ENCODE measurements at places on chromosomes 12 and 14.

- no peak for DNase-seq
Measured at GRCh38 chr12:43835656-43836474, at the start of gene TMEM117. Gene TMEM117, plus strand, starts transcription at chr12:43836081.

DNA sequence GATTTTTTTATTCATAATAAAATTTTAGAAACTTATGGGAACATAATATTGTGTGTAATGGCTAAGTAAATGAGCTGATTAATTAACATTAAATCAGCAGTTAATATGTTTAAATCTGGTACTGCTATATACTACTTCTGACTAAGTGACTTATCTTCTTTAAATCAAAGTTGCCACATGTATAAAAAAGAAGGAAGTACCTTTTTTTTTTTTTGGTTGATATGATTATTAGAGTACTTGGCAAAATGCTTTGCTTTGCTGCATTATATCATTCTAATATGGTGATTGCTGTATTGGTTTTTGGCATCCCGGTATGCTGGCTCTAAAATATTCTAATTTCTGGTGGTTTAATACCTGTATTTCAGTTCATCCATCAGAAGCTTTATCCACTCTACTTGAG, 319.1 kb upstream of the RGS6 start:
- no peak for DNase-seq

GRCh38 chr14:71628433-71628832, 303.8 kb upstream of the RGS6 start:
- no peak for DNase-seq

- DNase-seq, result no peak
Measured at GRCh38 chr14:55730592-55731310, 150.7 kb downstream of the KTN1 start.

DNA sequence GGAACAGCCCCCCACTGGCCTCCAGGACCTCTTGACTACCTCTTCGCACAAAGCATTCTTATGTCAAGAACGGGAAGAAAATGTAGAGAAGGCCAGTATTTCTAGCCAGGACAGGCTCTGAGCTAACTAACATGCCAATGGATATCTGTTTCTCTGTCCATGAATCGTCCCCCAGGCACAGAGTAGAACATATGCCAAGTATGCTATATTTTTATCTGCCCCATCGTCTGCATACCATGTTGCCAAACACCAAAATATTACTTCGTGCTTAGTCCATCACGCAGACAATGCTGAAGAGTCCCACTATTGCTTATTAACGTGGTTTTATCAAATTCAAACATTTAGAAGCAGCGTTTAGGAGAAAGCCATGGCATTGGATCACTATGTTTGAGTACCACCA, 151.4 kb upstream of the CPSF6 start:
- DNase-seq, result no peak

DNA sequence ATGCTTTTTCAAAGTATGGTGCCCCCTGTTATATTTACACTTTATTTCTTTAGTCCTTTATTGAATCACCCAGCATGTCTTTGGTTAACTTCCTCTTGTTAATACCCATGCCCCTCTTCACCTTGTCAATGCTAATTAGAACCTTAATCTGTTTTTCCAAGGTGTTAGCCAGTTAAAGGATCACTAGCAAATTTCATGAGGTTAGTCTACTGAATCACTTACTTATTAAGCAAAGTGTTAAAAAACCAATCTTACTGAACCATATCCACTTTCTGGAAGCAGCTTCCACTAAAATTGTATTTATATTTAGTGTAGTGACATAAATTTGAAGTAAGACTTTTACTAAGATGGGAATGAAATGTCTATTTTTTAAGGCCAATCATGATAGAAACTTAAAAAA, 27.9 kb downstream of the TAOK3 start:
- DNase-seq, result no peak

DNA sequence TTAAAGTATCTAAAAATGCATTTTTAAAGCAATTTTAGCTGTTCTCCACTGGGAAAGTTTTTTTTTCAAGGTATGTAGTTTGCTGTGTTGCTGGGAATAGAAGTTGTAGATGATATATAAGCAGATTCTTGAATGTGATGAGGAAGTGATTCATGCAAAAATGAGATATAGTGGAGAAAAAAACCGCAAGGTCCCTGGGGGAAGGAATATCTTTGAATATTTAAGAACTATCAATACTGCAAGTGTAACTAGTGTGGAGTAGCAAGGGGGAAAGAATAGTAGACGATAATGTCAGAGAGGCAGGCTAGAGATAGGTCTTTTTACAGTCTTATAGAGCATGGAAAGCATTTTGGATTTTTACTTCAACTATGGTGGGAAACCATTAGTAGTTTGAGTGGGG, 42.5 kb downstream of the PTCSC3 start:
- DNase-seq, result no peak

GRCh38 chr12:106301611-106302321, 767 bp upstream of the TCP11L2 start:
- DNase-seq, result no peak

GRCh38 chr12:24854908-24855307, 94.0 kb downstream of the BCAT1 start:
- DNase-seq, result no peak

- DNase-seq, result no peak
Measured at GRCh38 chr12:118103201-118103600, 610 bp downstream of the VSIG10 start.

- DNase-seq, result no peak
Measured at GRCh38 chr14:22551605-22551997, 37.4 kb downstream of the DAD1 start.

GRCh38 chr12:5428332-5429221, 3.3 kb upstream of the NTF3 start:
- no peak for DNase-seq

DNA sequence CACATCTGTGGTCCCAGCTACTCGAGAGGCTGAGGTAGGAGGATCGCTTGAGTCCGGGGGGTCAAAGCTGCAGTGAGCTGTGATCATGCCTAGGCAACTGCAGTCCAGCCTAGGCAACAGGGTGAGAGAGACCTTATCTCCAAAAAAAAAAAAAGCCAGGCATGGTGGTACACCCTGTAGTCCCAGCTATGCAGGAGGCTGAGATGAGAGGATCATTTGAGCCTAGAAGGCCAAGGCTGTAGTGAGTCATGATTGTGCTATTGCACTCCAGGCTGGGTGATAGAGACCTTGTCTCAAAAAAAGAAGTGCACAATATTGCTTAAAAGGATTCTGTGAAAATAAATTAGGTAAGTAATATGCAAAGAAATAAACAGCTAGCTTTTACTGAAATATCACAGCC, 17.0 kb downstream of the NAA25 start:
- no peak for DNase-seq

DNA sequence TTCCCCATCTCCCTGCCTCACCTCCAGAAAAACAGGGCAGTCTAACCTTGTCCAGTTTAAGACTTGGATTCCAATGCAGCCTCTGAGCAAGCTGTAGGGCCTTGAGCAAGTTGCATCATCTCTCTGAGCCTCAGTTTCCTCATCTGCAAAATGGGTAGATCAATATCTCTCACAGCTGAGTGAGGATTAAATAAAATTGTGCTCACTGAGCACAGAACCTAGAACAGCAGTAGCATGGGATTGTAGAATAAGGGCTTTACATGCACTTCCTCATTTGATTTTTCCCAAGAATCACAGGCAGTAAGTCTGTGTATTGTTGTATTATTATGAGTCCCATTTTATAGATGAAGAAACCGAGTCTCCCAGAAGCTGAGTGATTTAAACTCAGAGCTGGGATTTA, 2.0 kb downstream of the DTX1 start:
- DNase-seq, result no peak

DNA sequence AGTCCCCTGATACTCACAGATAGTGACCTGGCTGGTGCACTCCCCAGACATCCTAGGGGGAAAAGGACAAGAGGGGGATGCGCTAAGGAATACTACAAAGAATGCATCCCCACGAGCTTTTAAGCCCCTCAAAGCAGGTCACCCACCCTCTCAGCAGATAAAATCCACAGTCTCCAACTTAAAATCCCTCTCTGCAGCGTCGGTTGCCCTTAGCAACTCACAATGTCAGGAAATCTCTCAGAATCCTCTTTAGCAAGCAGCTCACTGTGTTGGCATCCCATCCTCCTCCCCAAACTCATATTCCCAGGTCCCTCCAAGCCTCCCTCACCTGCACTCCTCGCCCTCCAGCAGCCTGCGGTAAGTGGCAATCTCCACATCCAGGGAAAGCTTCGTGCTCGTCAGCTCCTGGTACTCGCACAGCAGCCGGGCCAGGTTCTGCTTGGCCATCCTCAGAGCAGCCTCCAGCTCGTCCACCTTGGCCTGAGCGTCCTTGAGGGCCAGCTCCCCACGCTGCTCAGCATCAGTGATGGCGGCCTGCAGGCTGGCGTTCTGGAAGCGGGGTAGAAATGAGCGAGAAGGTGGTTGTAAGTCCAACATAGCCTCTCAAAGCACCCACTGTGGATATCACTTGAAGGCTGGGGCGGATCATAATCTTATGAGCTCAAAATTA, 5.5 kb upstream of the KRT79 start:
- DNase-seq, result no peak

DNA sequence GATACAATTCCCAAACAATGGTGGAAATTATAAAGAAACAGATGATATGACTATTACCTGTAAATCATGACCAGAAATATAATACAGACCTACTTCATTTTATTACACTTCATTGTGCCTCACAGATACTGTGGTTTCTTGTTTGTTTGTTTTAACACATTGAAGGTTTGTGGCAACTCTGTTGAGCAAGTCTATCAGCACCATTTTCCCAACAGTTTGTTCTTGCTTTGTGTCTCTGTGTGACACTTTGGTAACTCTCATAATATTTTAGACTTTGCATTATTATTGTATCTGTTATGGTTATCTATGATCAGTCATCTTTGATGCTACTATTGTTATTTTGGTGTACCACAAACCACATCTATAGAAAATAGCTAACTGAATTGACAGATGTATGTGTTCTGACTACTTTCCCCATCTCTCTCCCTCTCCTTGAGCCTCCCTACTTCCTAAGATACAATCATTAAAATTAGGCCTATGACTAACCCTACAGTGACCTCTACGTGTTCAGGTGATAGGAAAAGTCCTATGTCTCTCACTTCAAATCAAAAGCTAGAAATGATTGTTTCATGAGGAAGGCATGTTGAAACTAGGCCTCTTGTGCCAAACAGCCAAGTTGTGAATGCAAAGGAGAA, 49.1 kb downstream of the FBXO33 start:
- no peak for DNase-seq

GRCh38 chr12:34602213-34602940, 580.1 kb downstream of the ALG10 start:
- DNase-seq, result no peak

- DNase-seq, result no peak
Measured at GRCh38 chr12:76244300-76244699, 103.9 kb downstream of the BBS10 start.

DNA sequence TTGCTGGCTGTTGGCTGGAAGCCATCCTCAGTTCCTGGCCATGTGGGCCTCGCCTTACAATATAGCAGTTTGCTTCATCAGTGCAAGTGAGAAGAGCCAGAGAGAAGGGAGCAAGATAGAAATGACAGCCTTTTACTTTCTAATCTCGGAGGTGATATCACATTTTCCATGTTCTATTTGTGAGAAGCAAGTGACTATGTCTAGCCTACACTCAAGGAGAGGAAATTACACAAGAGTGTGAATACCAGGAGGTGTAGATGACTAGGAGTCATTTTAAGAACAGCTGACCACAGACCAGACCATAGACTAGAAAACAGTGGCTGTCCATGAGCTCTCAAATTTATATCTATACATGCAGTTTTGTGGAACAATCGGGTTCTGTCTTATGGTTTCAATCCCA, 163.0 kb upstream of the NRXN3 start:
- DNase-seq, result no peak

DNA sequence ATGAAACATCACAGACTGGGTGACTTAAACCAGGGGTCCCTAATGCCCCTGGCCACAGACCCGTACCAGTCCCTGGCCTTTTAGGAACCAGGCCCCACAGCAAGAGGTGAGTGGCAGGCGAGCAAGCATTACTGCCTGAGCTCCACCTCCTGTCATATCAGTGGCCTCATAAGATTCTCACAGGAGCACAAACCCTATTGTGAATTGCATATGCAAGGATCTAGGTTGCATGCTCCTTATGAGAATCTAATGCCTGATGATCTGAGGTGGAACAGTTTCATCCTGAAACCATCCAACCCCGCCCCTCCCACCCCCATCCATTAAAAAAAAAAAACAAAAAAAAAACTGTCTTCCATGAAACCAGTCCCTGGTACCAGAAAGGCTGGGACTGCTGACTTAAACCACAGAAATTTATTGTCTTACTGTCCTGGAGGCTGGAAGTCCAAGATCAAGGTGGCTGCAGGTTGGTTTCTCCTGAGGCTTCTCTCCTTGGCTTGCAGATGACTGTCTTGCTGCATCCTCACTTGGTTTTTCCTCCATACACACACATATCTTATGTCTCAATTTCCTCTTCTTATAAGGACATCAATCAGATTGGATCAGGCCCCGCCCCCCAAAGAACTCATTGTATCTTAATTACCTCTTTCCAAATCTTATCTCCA, 235.9 kb downstream of the CHST11 start:
- no peak for DNase-seq

GRCh38 chr12:80763874-80764273, 47.2 kb downstream of the MYF5 start:
- no peak for DNase-seq

- no peak for DNase-seq
Measured at GRCh38 chr12:112463478-112463877, 44.7 kb downstream of the PTPN11 start.

DNA sequence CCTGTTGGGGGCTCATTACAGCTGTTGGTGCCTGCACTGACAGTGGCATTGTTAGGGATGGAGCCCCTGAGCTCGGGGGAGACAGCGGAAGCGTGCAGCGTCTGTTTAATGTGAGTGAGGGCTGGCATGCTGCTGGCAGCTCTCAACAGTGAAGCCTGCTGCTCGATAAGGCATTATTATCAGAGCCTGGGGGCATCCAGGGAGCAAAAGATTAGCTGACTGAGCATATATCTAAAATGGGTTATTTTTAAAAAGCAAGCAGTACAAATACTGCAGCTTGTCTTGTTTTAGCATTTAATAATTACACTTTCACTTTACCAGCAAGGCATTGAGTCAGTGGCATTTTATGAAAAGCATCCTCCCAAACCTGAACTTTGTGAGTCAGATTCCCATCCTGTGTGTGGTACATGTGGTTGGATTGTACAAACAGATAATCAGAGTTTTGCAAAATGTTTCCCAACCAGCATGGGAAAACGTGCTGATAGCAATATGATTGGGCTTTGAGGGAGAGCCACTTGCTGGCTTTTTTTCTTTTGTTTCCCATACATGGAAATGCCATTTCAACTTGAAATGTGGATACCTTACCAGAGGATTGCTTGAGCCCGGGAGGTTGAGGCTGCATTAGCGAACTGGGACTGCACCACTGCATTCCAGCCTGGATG, 150.8 kb downstream of the PRKCH start:
- no peak for DNase-seq

DNA sequence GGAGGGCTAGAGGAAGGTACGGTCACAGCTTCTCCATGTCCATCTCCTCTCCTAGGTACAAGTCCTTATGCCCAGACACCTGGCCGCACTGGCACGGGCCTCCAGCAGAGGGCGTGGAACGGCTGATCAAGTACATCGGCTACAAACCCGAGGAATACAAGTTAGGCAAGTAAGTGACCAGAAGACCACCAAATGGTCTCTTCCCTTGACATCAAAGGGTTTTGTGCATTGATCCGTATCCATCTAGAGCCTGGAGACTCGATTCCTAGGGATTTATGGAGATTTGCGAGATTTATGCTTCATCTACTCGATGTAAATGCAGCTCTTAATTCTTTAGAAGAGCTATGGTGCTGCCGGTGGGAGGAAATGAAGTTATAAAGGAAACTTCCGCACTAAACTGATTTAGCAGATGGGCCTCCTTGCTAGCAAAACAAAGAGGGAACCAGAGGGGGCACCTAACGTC, 44.2 kb downstream of the KCTD10 start:
- no peak for DNase-seq
